T-helper 17 cell (primary cell): ENCODE measurements at places on chromosomes 3 and 15.

GRCh38 chr3:186929685-186930084, 641 bp upstream of the ST6GAL1 start:
- DNase-seq = no peak

GRCh38 chr3:102258666-102259227, 176.1 kb upstream of the ZPLD1 start:
- no peak for DNase-seq

DNA sequence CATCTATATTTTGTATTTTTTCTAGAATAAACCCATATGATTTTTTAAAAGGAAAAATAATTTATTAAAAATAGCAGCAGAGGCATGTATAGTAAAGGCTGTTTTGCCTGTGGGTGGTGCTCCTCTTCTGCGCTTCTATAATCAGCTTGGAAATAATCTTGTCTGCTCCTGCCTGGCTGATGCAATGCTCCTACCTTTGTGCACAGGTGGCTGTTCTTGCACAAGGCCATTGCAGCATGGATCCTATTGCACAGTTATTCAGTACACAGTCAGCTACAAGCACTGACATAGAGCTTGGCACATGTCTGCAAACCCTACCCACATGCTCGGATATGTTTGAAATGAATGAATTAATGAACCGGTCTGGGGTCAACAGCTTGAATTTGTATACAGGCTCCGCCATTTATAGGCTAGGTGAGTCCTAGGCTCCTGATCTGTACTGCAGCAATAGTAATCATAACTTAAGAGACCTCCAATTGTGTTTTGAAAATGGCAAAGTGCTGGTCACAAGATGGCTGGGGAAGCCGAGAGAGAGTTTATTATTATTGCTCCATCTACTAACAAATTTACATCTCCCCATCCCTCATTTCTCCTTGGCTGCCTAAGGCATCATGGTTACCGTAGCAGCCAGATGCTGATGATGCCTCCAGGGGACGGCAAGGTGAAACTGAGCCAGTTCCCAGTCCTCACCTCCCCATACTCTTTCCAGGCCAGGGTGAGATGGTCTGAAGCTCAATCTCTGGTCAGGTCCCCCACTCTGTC, 532 bp upstream of the RTP1 start:
- DNase-seq = no peak

GRCh38 chr3:48372862-48373435, 930 bp downstream of the FBXW12 start:
- DNase-seq = no peak

DNA sequence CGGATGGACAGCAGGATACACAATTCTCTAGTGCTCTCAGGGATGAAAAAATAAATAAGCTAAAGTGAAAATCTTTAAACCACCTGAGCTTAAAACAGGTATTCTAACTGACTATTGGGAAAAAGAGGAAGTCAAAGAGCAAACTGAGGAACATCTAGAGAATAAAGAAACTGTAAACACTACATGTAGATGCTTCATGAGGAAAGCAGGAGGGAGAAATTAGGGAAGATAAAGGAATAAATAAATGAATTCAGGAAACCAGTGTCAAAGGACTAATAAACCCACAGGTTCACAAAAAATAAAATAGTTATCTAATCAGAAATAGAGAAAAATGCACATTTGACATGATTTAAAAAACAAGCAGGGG, 525 bp upstream of the MCCC1 start:
- DNase-seq = no peak

DNA sequence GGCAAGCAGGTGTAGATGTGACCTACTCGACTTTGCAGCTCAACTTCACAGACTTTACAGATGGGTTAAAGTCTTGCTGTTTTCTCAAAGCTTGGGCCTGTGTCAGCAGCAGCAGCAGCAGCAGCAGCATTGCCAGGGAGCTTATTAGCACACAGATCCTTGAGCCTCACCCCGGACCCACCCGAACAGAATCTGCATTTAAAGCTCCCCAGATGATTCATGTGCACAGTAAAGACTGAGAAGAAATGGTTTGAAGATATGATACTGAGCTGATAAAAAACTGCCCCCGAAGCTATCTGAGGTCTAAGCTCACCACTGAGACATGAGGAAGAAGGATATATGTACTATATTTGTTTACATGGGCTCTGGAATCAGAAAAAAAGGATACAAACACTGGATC, 231.7 kb downstream of the ARPP21 start:
- DNase-seq = no peak

DNA sequence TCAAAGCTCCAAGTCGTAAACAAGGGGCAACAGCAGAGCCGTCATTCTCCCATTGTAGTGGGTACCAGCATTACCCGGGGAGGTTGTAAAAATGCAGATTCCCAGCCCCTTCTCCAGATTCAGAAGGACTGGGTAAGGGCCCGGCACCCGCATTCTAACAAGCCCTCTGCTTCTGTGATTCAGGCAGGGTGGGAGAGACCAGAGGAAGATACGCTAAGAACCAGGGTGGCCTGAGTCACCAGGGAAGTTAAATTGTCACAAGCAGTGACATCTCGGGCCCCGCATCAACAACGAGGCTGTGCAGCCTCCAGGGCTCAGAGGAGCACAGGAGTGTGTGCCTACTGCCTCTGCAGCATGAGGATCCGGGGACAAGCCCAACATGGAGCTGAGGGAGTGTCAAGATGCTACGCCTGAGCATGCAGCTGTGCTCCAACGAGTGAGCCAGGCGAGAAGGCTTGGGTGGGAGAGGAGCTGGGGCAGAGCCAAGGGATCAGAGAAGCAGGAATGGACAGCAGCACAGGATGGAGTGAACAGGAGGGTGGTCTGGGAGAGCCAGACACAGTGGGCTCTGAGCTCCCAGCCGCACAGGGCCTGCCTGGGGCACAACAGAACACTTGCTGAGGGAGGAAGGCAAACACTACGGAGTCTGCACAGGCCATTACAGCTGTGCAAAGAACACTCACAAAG, 68.5 kb downstream of the CPN2 start:
- DNase-seq = no peak

GRCh38 chr3:15289661-15290060, 42.7 kb downstream of the SH3BP5 start:
- no peak for DNase-seq

GRCh38 chr3:144189044-144189443, 217.4 kb downstream of the DIPK2A start:
- DNase-seq = no peak

GRCh38 chr3:51830836-51831385, 30.5 kb upstream of the IQCF2 start:
- DNase-seq = no peak

DNA sequence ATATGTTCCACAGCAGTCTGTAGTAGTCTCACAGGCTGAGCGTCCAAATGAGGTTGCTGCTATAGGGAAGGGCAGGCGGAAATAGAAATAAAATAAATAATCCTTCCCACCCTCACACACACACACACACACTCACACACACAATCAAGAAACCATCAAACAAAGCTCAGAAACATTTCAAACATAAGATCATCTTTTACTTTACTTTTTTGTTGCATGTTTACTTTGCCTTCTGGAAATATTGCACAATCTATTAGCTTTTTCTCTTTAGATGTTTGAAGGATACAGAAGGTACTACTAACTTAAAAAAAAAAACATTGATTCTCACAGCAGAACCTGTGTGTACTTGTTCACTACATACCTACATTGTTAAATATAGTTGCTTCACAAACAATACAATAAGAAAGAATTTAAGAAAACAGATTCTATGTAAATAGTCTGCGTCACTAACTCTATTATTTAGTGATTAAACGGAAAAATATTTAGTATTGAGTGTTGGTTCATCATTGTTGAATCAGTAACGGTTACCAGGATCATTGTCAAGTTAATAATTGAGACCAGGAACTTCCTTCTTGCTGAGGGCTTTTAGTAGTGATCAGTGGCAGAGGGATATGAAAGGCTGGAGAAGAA, 20.5 kb downstream of the ALCAM start:
- no peak for DNase-seq

DNA sequence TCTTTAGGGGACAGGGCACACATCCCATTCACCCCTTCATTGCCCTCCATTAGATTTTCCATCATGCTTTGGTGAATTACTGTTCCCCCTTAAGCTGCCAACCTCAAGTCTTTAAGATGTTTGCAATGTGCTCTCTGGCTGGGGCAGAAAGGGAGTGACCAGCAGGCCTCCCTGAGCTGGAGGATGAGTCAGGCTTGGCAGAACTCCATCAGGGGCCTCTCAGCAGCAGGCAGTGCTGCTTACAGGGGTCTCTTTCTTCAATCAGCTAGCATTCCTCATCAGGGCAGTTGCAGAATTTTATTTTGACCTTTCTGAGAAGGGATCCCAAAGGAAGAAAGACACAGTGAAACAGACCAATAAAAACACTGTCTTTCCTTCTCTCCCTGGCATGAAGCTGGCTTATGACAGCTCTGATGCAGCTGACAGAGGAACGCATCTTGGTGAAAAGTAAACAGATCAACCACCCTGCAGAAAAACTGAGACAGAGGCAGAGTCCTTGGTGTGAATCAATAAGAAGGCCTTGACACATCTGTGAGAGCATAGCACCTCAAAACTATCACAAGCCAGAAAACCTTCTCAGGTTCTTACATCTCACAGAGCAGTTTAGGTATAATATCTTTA, 88.7 kb upstream of the MRPL3 start:
- no peak for DNase-seq

DNA sequence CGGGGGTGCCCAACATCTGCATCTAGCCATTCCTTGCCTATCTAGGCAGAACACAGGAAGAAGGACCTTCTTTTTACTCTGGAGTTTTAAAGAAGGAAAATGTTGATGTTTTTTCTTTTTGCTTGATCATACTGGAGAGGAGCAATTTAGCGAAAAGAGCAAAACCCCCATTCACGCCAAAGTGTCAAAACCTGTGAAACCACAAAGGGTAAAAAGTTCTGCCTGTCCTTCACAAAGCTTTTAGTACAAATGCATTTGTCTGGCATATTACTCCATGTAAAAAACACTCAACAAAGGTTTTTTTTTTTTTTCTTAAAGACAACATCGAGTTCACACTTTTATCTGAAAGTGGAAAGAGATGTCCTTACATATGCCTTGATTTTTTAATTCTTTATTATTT, 214.2 kb upstream of the MRPL3 start:
- DNase-seq = no peak

DNA sequence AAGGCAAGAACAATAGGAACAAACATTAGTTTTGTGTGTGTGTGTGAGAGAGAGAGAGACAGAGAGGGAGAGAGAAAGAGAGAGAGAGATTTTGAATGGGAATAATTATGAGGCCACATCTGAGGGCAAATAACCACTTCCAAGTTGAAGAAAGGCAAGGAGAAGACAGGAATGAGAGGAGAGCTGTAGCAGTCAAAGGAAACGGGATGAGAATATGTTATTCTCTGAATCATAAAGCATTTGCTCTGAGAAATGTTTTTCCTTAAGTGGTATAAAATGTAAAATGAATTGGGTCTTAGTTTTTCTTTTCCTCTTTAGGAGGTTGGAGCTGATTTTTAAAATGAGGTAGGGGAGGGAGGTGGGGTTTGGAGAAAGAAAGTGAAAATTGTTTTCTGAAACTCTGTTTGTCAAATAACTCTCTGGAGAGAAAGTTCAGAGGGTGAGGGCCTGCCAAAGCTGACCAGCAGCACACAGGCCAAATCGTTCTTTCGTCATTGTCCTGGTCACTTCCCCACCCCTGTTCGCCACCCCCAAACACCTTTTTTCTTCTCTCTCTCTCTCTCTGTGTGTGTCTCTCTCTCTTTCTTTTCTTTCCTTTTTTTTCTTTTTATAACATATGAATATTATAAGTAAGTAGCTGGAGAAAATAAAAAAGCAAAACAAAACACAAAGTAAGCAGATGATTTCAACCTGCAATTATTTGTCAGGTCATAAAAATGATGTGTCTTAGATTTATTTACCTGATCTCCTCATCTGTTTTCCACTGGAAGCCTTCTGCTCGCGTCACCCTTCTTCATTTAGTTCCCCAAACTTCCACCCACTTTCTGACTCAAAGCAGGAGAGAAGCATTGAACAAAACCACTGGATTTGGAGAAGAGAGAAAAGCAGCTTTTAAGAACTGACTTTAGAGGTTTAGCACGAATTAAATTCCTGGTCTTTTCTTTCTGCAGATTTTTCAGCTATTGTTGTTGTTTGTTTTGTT, 110.6 kb downstream of the LPP start:
- DNase-seq = no peak

DNA sequence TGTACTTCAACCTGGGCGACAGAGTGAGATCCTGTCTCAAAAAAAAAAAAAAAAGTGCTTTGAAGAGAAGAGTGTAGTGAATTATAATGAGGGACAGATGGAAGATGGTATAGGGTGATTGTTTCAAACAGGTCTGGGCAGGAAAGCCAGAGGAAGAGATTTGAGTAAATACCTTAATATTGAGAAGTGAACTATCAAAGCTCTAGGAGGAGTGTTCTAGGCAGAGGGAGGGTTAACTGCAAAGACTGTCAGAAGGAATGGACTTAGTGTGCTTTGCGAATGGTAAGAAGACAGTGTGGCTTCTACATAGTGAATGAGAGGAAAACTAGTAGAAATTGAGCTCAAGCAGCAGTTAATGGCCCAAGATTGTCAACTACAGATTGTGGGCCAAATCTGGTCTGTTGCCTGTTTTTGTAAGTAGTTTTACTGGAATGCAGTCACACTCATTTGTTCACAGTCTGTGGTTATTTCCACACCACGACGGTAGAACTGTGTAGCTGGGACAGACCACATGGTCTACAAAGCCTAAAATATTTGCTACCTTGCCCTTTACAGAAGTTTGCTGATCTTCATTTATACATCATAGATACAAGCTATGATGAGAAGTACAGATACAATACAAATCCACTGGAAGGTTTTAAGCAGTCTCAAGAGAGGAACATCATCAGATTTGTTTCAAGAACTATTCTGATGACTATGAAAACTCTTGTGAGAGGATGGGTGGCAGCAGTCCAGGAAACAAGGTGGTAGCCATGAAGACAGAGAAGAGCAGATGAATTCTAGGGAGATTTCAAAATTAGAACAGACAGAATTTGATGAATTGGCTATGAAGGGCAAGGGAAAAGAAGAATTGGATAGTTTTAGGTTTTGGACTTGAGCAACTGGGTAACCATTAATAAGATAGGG, 16.5 kb upstream of the USP50 start:
- no peak for DNase-seq

- no peak for DNase-seq
Observed at GRCh38 chr3:79115458-79115857, 652.3 kb downstream of the ROBO1 start.

DNA sequence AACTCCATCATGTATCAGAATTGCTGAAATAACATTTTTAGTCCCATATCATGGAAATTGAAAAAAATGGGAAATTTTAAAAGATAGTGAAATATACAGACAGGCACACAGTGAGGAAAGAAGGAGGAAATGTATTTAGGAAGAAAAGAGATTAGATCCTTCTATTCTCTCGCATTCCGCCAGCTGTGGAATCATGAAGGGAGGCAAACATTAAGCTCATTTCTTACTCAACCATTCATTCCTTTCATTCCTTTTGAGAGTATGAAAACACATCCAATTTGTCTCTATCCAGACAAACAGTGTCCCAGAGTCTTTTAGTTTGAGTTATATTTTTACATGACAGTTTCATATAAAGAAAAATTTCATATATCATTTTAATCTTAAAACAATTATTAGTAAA, 52.5 kb upstream of the KCNMB2 start:
- no peak for DNase-seq

DNA sequence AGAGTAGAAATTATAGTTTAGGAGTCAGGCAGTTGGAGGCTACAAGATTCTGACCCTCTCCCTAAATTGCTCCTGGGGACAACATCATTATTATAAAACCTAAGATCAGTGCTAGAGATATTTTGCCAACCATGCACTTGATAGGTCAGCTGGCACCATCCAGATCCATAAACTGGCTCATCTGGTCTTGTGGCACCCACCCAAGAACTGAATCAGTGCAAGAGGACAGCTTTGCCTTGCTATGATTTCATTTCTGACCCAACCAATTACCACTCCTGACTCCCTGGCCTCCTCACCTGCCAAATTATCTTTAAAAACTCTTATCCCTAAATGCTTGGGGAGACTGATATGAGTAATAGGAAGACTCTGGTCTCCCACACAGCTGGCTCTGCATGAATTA, 461.1 kb upstream of the TGFBR2 start:
- DNase-seq = no peak
